ENCODE measurements at places on chromosomes 5 and 9. TPM values are rescaled to one million over a fixed set of nuclear protein-coding genes. Genes with fewer than 3 reads are reported as not detected.

DNA sequence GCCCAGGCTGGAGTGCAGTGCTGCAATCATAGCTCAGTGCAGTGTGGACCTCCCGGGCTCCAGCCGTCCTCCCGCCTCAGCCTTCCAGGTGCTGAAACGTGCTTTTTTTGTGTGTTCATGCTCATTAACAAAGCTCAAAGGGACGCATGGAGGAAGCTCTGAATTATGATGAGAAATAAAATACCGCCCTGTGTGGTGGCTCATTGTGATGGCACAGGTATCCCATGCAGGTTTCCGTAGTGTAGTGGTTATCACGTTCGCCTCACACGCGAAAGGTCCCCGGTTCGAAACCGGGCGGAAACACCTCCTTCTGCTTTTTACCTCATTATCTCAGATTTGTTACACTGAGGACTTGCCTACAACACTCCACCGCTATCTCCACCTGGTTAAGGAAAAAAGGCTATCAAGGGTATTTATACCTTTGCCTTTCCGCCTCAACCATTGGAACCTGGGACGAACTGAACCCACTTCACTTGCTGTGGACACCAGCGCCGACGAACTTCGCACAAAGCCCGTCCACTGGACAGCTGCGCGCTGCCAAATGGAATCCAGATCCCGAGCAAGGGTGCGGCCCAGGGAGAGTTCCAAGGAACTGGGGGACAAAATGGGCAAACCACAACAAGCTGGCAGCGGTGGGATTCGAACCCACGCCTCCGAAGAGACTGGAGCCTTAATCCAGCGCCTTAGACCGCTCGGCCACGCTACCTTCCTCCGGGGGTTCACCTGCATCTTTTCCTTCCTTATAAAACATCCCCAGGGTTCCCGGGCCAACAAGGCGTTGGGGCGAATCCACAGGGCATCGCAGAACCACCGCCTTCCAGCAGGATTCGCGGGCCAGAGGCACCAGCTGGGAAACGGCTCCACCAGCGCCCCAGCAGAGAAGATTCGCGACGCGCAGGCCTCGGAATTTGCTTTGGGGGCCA lies 26.3 kb downstream of the OR2V2 start:
- peaks cover 18% of the 10 kb centered on the region for H3K27me3 ChIP-seq
- H3K4me3 ChIP-seq: peak overlapping the region; percentile 97
- peak; percentile 70 for DNase-seq
- H3K36me3 ChIP-seq: no peaks in the 10 kb centered on the region
- H3K4me1 ChIP-seq: peaks cover 38% of the 10 kb centered on the region
- H3K27ac ChIP-seq: peak overlapping the region; percentile 98

- H3K27ac ChIP-seq: no peak overlapping the region
- no peaks in the 10 kb centered on the region for H3K27me3 ChIP-seq
- no peaks in the 10 kb centered on the region for H3K36me3 ChIP-seq
Observed at GRCh38 chr9:110842169-110842568, 173.6 kb downstream of the MUSK start.

- H3K27me3 ChIP-seq: no peaks in the 10 kb centered on the region
- H3K4me3 ChIP-seq: no peak overlapping the region
- H3K36me3 ChIP-seq: no peaks in the 10 kb centered on the region
- no peak for DNase-seq
- H3K27ac ChIP-seq: no peak overlapping the region
Observed at GRCh38 chr5:117943541-117943940, 1044.8 kb downstream of the DTWD2 start.

- no peak overlapping the region for H3K4me3 ChIP-seq
- peaks cover 17% of the 10 kb centered on the region for H3K36me3 ChIP-seq
- DNase-seq: no peak
- H3K4me1 ChIP-seq: peaks cover 7% of the 10 kb centered on the region
- H3K27me3 ChIP-seq: no peaks in the 10 kb centered on the region
- H3K27ac ChIP-seq: no peak overlapping the region
Observed at GRCh38 chr5:1332461-1333001, 12.4 kb downstream of the CLPTM1L start.

DNA sequence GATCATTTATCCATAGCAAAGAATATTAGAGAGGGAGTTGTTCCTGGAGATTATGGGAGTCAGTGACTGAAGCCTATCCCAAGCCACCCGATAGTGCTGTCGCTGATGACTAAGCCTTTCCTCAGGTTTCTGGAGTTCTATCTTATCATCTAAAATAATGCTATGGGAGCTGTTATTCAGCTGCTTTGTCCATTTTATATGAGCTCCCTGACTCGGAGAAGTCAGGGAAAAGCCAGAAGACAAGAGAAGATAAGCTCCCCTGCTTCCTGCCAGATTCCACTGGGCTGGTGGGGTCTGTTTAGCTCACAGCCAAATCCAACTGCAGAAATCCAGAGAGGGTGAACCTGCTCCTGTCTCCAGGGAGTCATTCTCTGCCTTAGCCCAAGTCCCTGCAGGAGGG lies 148.2 kb downstream of the DROSHA start:
- H3K27me3 ChIP-seq: peaks cover 5% of the 10 kb centered on the region
- no peaks in the 10 kb centered on the region for H3K4me1 ChIP-seq
- no peak overlapping the region for H3K27ac ChIP-seq
- H3K4me3 ChIP-seq: no peak overlapping the region
- no peak for DNase-seq
- no peaks in the 10 kb centered on the region for H3K36me3 ChIP-seq

IL9 gene
- not detected for total RNA-seq

Measured in activated naive CD8-positive, alpha-beta T cell treated with anti-CD3 and anti-CD28 coated beads, Interleukin-2, amount 10 ng/mL, durations not matched to agents 7 days and 5 days (primary cell).